AG04450 (cell line): ENCODE measurements at places on chromosomes 11 and 22. TPM values are rescaled to one million over a fixed set of nuclear protein-coding genes. Genes with fewer than 3 reads are reported as not detected.

GRCh38 chr22:32880505-32880892 lies 79.0 kb downstream of the TIMP3 start:
- DNase-seq = no peak

The NXPE4 gene
- polyA plus RNA-seq = not detected in 2 replicates

DNA sequence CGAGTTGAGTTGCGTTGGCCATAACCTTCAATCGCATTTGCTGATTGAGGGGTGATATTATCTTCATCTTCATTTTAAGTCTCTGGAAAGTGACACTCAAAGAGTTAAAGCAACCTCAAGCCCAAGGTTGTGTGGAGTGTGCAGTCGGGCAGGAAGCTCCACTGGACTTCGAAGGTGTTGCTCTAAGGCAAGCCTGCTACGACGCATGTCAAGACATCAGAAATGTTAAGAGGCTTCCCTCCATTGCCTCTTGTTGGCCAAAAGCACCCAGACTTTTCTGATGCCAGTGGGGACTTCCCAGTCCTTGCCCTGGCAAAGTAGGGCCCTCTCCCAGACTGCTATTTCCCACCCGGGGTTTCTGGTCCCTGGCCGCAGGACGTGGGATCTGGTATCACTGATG lies 23.6 kb upstream of the SCGB1D1 start:
- DNase-seq = no peak

DNA sequence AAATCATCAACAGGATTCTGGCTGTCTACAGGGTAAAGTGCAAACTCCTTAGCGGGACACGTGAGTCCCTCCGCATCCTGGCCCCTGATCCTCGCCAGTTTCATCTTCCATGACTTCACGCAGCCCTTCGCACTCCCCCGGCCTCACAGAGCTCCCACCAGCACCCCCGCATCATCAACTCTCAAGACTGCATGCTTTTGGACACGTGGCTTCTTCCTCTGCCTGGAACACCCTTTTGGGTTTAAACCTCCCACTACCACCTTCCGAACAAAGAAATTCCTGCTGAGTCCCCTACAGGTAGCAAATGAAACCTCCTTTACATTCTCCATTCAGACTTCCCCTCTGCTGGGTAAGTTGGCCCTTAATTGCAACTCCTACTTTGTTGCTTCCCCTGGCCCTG lies 12.6 kb upstream of the EIF3M start:
- DNase-seq = no peak

The OR8B12 gene
- polyA plus RNA-seq = not detected in 2 replicates

- no peak for DNase-seq
Observed at GRCh38 chr11:3949125-3949524, 93.7 kb downstream of the STIM1 start.

DNA sequence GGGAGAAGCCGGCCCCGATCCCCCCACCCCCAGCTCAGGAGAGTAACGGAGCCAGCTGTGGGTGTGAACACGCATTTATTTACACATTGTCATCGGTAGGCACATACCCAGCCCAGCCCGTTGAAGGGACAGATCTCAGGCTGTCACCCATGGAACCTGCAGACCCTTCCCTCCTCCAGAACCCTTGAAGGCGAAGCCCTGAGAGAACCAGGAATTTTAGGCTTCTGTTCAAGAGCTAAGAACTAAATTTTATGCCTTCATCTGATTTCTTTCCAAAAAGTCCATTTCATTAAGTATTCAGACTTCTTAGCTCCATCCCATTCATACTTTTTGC lies 379 bp upstream of the BRMS1 start:
- no peak for DNase-seq

The THY1 gene
- polyA plus RNA-seq = 915 and 1,307 TPM in 2 replicates

- DNase-seq = no peak
Observed at GRCh38 chr11:20917306-20917705, 247.9 kb downstream of the NELL1 start.

GRCh38 chr22:39197578-39197977 lies 45.1 kb upstream of the CBX7 start:
- no peak for DNase-seq

The TMEM191C gene
- polyA plus RNA-seq = 0.58 and 0.82 TPM in 2 replicates

- peak; percentile 3 for DNase-seq
Observed at GRCh38 chr11:84855508-84856245, 771.5 kb downstream of the DLG2 start.

- no peak for DNase-seq
Observed at GRCh38 chr22:27269751-27270543, 531.6 kb downstream of the MN1 start.

DNA sequence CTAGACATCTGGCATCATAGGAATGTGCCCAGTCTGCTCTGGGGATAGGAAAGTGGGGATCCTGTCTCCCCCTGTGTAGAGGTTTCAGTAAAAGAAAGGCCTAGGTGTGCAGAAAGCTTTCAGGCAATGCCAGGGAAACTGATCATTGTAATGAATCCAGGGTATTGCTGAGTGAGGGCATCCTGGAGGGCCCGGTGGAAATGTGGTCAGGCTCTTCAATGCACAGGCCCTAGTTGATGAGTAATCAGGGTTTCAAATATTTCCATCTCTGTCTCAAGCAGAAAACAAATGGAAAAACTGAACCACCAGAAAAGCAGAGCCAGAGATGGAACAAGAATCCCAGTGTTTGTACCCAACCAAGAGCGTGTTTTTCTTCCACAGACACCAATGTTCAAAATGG lies 2.0 kb downstream of the CD3E start:
- no peak for DNase-seq

DNA sequence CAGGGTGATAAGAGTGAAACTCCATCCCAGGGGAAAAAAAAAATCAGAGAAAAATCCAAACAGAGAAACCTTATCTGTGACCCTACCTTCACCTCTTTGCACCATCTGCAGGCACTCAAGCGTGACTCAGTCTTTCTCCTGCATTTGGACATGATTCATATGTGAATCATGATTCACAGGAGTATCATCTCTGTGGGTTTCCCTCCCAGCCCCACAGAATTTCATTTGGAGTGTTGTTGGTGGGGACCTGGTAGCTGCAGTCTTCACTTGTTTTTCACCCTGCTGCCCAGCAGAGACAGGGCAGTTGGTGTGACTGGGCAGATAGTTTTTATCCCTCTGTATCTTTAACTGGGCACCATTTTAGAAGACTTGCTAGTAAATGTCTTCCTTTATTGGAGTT lies 75.7 kb downstream of the DEPDC5 start:
- DNase-seq = peak; percentile 82

DNA sequence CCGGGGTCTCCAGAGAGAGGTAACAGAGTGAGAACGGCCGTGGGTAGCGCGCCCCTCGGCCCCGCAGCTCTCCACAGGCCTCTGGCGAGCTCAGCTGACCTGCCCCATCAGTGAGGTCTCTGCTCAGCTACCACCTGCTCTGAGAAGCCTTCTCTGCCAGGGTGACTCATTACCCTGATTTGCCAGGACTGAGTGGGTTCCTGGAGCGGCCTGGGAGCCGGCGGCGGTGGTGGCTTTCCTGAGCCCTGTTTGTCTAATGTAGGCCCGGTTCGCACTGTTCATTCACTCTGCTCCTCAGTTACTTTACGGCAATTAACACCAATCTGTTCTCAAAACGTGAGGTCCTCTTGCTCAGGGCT lies 351.0 kb upstream of the B3GAT1 start:
- no peak for DNase-seq

DNA sequence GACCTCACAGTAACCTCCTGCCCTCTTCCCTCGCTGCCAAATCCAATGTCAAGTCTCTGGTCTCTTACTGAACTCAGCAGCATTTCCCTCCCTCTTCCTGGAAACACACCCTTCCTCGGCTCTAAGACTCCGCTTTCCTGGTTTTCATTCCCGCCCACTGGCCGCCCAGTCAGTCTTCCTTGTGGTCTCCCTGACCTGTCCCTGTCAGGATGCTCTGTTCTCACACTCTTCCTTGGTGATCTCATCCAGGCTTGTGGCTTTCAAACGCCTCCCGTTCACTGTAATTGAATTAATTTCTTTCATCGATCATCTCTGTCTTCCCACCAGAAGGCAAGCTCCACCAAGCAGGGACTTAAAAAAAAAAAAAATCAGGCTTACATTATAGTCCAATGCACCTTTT lies 33.5 kb downstream of the MYO18B start:
- no peak for DNase-seq

The PDE3B gene
- 0.10 and 0.19 TPM in 2 replicates for polyA plus RNA-seq

The SMIM35 gene
- not detected in 2 replicates for polyA plus RNA-seq

GRCh38 chr11:106656646-106657045 lies 361.6 kb downstream of the GUCY1A2 start:
- DNase-seq = no peak

The FAM111B gene
- 1.6 and 2.7 TPM in 2 replicates for polyA plus RNA-seq

- DNase-seq = no peak
Observed at GRCh38 chr22:44273175-44273574, 39.6 kb downstream of the SHISAL1 start.

The FAM83F gene
- 0.01 TPM in 1 of 2 replicates, not detected in the other for polyA plus RNA-seq

GRCh38 chr22:48489551-48490499 lies 1337.8 kb downstream of the BRD1 start:
- no peak for DNase-seq

- no peak for DNase-seq
Observed at GRCh38 chr11:34028425-34028824, 23.1 kb upstream of the CAPRIN1 start.

The MRGPRX4 gene
- not detected in 2 replicates for polyA plus RNA-seq

DNA sequence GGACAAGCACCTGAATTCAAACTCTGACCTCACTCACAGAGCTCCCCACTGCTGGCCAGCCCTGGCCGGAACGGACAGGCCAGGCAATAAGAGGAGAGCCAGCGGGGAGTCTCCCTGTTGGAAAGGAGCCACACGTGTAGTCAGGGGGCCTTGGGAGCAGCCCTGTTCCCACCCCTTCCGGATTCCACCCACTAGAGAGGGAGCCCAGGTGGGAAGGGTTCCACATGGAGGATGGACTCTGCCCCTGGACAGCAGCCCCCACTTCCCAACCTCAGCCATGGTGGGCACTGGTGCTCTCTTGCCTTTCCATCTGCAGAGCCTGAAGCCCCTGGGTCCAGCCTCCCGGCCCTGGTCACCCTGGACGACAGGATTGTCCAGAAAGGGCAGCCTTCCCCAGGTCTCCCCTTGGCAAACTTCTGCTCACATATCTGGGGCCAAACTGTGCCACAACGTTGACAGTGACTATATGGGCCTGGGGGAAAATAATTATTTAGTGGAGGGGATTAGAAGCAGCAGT lies 7.5 kb upstream of the APOBEC3A start:
- DNase-seq = no peak
